Activated naive CD4-positive, alpha-beta T cell treated with anti-CD3 and anti-CD28 coated beads, Interleukin-2, amount 50 U/mL, for 72 hours (primary cell): ENCODE measurements at places on chromosomes 6 and 20. TPM values are rescaled to one million over a fixed set of nuclear protein-coding genes. Genes with fewer than 3 reads are reported as not detected.

Gene BTN1A1
- total RNA-seq: not detected

Gene CTAGE9
- total RNA-seq: not detected

Gene CDH4
- total RNA-seq: 0.09 TPM

Gene SYNDIG1
- total RNA-seq: not detected

Gene OPRM1
- total RNA-seq: not detected

Gene C6orf15
- not detected for total RNA-seq

Gene NKX2-4
- total RNA-seq: not detected

Gene NEURL2
- 1.5 TPM for total RNA-seq

Gene SLC44A4
- 0.29 TPM for total RNA-seq

Gene EDN1
- 0.27 TPM for total RNA-seq

Gene OR12D3
- not detected for total RNA-seq

Gene PSORS1C2
- total RNA-seq: not detected

Gene BMP5
- not detected for total RNA-seq

Gene OVOL2
- not detected for total RNA-seq

Gene GPR6
- total RNA-seq: not detected

GRCh38 chr20:9031991-9032390 is 36.9 kb upstream of the PLCB4 start:
- no peak for DNase-seq

DNA sequence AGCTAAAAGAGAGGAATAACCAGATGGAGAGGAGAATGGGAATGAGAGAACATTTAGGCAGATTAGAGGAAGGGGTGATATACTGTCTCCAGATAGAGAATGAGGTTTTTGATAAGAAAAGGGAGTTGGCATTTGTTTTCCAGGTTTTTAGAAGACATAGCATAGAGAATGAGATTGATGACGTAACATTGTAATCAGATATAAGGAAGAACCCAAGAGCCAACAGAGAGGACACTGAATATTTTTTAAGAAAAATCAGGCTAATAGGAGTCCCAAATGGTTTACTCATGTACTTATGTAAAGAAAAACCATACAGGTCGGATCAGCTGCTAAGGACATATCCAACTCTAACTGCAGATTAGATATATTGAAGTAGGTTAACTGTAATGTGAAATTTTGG is 112.9 kb downstream of the TBC1D7 start:
- DNase-seq: no peak

DNA sequence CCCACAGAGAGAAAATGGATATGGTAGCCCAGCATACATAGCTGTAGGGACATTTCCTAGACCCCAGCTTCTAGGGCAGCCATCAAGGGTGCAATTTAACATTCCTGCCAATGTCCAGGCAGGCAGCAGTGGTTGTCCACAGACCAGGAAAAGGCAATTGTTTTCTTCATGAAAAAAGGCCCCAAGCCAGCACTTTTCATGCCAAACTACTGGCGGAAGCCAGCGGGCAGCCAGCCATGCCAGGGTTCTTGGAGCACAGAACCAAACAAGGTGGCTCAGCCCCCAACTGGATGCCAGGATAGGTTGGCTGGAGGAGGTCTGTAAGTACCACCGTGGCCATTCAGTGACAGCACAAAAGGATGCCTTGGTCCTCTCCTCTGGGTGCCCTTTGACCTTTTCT is 94.6 kb downstream of the BANF2 start:
- DNase-seq: no peak

GRCh38 chr20:62776692-62777527 is 19.4 kb upstream of the MRGBP start:
- DNase-seq: peak; percentile 39

DNA sequence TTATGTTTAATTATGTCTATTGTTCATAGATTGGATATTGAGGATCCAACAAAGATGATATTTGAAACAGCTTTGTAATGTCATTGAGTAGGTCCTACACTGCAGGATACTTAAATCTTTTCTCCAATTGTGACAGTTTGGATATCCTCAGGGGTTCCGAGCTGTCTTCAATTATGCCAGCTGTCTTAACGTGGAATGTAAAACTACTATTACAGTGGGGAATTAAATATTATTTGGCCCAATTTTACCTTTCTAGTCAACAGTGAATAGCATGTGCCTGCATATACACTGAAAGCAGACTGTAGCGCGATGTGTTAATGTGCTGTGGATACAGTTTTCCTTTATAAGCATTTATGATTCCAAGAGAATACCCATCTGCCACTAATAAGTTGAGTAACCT is 156.9 kb downstream of the GRIK2 start:
- no peak for DNase-seq

DNA sequence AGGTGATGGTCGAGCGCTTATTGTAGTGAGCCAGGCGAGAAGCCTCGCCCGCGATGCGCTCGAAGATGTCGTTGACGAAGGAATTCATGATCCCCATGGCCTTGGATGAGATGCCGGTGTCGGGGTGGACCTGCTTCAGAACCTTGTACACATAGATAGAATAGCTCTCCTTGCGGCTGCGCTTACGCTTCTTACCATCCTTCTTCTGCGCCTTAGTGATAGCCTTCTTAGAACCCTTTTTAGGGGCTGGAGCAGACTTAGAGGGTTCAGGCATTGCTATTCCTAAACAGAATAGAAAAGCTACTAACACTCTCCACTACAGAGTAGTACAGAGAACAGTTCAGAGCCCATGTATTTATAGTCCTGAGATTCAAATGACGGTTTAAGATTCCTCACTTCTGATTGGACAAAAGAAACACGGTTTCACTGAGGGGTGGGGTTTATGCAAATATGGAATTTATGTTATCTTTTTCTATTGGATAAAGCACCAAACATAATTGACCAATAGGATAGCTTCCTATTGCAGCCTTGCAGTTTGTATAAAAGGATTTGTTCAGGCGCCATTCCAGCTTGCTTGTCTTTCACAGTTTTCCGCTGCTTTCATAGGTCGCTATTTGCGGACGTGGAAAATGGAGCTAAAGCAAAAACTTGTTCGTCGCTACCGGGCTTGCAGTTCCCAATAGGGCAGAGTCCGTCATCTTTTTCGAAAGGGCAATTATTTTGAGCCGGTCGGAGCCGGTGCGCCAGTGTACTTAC is 43.7 kb upstream of the HFE start:
- DNase-seq: peak; percentile 80

- no peak for DNase-seq
Observed at GRCh38 chr6:4074478-4075235, 4.3 kb downstream of the FAM217A start.

GRCh38 chr6:13251242-13251641 is 77.1 kb downstream of the TBC1D7 start:
- no peak for DNase-seq

GRCh38 chr6:109052852-109053251 is 41.8 kb downstream of the SESN1 start:
- DNase-seq: no peak

- no peak for DNase-seq
Observed at GRCh38 chr20:19937651-19938420, 79.3 kb upstream of the NAA20 start.

DNA sequence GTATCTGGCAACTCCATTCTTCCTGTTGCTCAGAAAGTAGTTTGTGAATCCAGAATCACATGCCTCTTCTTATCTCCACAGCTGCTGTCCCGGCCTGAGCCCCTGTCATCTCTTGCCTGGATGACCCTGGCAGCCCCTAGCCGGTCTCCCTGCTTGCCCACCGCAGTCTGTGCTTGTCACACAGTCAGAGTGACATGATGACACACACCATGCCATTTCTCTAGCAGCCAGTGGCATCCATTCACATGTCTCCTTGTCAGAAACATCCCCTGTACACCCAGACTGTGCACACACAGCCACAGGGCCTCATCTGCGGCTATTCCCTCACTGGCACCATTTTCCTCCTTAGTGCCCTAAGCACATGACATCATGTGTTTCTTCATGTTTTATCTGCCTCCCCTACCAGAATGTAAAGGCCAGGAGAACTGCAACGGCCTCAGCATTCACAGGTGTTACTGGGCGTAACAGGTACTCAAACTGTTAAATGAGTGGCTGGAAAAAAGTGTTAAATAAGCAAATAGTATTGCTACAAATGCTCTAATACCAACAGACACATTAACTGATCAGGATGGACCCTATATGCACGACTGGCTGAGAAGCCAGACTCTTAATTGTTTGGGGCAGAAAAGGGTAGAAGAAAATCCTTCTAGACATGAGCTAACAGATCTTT is 9.6 kb downstream of the ABHD12 start:
- DNase-seq: no peak

- DNase-seq: no peak
Observed at GRCh38 chr6:72972579-72972978, 252.7 kb downstream of the KHDC1L start.

GRCh38 chr20:17560344-17561074 is 9.4 kb upstream of the DSTN start:
- DNase-seq: no peak

- DNase-seq: no peak
Observed at GRCh38 chr6:147205690-147206600, 1.7 kb downstream of the STXBP5 start.

DNA sequence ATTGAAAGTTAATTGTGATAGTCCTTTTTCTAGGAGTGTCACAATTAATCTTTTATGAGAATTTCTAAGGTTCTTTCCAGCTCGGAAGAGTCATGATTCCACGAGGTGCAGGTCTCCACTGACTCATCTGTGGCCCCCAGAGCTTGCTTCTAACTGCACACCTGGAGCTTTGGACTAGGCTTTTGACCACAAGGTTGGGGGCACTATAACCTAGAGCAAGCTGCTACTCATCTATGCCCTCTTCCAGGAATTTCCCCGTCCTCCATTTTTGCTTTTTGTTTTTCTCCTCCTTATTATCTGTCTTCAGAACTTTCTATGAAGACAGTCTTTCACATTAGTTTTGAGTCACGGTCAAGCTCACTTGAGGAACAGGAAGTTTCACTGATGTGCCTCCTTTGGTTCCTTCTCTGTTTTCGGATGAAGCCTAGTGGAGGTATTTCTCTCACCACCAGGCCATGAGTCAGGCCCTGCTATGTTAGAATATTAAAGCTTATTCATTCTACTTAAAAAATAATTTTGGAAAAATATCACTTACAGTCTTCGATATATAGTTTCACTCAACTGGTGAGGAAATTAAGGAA is 119.2 kb upstream of the INSM1 start:
- DNase-seq: no peak

DNA sequence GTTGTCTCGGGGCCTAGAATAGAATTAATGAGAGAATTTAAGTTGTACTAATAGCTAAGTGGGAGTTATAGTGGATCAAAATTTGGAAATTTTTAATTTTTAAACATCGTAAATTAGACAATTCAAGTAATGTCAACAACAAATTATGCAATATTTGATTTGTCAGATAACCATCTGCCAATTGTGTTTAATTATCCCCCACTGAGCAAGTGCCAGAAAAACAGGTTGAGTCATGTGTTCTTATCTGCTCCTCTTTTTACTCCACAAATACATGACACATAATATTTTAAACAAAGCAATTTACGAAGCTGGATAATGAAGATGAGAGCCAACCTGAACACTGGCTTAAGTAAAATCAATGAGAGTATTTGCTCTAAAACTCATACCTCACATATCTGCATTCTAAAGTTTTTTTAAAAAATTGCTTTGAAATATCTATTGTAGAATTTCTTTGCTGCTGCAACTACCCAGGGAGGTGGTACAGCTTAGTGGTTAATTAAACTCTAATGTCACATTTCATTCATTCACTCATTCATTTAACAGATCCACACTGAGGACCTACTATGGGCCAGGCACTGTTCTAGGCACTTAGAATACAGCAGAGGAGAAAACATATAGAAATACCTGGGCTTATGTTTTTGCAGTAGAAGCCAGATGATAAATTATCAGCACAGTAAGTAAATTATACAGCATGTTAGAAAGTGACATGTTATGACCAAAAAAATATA is 57.1 kb upstream of the MAP7 start:
- DNase-seq: no peak

GRCh38 chr20:50843331-50844276 is 48.7 kb downstream of the BCAS4 start:
- no peak for DNase-seq

- no peak for DNase-seq
Observed at GRCh38 chr20:17843246-17844132, 125.1 kb downstream of the SNX5 start.

- DNase-seq: no peak
Observed at GRCh38 chr6:121338366-121338765, 4.1 kb upstream of the TBC1D32 start.

DNA sequence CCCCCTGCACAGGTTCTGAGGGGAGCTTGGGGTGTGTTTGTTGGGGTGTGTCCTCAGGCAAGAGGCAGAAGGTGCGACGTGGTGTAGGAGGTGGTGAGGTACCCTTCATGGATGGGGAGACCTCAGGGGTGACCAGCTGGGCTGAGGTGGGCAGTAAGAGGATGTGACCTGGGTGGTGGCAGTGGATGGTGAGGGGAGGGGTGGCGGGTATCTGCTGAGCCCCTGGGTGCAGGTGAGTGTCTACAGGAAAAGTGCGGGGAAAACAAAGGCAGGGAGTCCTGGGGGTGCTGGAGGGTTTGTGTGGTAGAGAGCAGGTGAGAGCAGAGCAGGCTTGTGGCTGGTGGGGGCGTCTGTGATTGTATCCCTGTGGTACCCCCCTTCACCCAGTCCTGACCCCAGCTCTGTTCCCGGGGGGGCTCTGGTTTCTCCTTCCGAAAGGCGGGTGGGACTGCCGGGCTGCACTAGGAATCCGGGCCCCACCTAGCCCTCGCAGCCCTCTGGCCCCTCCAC is 631 bp downstream of the RAET1L start:
- no peak for DNase-seq

GRCh38 chr6:21616005-21616404 is 22.5 kb downstream of the SOX4 start:
- no peak for DNase-seq

DNA sequence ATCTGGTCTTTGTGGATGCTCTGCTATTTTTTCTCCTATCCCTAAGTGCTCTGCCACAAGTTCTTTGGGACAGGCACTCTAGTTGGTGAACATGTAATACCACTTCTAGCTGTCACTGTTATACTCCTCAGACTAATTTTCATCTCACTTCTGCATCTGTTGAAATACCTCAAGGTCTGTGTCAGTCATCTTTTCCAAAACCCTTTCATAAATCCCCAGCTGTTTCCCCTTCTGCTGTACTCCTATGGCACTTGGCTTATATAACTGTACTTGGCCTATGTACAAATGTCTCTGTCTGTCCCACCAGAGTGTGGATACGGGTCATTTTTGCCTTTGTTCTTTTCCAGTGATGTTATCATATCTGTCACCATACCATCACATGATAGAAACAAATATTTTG is 124.2 kb downstream of the FHL5 start:
- no peak for DNase-seq

DNA sequence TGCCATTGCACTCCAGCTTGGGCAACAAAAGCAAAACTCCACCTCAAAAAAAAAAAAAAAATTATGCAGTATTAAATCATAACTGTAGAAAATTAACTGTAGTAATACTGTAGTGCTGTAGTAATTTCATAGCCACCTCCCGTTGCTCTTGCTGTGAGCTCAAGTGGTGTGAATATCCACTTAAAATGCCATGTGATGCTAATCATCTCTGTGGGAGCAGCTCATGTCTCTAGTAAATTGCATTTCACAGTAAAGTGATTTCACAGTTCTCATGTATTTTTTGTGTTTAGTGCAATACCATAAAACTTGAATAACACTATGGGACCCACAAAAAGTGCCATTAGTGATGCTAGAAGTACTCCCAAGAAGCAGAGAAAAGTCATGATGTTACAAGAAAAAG is 14.4 kb upstream of the FAM217A start:
- DNase-seq: no peak
